ENCODE measurements at places on chromosomes 4 and X. TPM values are rescaled to one million over a fixed set of nuclear protein-coding genes. Genes with fewer than 3 reads are reported as not detected.

The GDPD2 gene
- total RNA-seq, result not detected

The MAGEA3 gene
- not detected for total RNA-seq

The NUDT10 gene
- 2.1 TPM for total RNA-seq

The IL2RG gene
- not detected for total RNA-seq

The MAP3K15 gene
- total RNA-seq, result 0.14 TPM

The MAGEB2 gene
- total RNA-seq, result not detected
